Activated CD4-positive, alpha-beta T cell treated with anti-CD3 and anti-CD28 coated beads, Interleukin-2, amount 10 ng/mL, durations not matched to agents 7 days and 5 days (primary cell): ENCODE measurements at places on chromosomes 2 and 18. TPM values are rescaled to one million over a fixed set of nuclear protein-coding genes. Genes with fewer than 3 reads are reported as not detected.

RAB17 gene
- total RNA-seq = not detected

GTF2A1L gene
- total RNA-seq = not detected

ZSWIM2 gene
- not detected for total RNA-seq

OR6B2 gene
- not detected for total RNA-seq

LRP1B gene
- total RNA-seq = not detected

LOXL3 gene
- 0.12 TPM for total RNA-seq

DNA sequence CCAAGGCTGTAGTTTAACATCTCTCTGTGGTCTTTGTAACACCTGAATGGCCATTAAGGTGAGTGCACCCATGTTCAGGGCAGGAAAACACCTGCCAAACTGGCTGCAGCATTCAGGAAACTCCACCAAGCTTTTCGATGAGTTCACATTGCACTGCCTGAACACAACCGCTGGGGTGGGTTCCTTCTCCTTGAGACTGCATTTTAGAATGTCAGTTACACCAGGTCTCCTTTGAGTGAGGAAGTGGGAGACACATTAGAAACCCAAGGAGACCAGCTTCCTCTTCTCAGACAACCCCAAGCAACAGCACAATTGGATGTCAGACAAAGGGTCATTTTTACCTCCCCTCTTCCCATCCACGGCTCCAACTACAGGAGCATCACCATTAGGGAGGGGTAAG is 35.2 kb downstream of the CYRIA start:
- peaks cover 15% of the 10 kb centered on the region for H3K4me1 ChIP-seq
- DNase-seq = no peak
- H3K27ac ChIP-seq = no peak overlapping the region
- peaks cover 2% of the 10 kb centered on the region for H3K27me3 ChIP-seq
- H3K36me3 ChIP-seq = no peaks in the 10 kb centered on the region

DNA sequence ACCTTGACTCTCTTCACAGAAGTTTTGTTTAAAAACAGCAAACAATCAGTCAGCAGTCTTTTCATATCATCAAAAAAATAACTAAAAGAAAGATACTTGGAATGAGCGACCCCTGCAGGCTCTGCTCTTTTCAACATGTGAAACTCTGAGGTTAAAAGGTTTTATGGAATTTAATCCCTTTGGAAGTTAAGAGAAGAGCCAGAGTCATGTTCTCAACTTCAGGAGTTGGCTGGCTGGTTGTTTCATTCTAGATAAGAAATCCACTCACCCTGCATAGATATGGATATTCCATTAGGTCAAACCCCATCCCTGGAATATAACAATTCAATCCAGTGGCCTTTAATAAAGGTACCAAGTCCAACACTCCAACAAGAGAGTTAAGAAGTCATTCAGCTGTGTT is 115.6 kb upstream of the RMDN2 start:
- no peaks in the 10 kb centered on the region for H3K4me1 ChIP-seq
- H3K27me3 ChIP-seq = peaks cover 3% of the 10 kb centered on the region
- H3K27ac ChIP-seq = no peak overlapping the region
- DNase-seq = no peak
- H3K36me3 ChIP-seq = no peaks in the 10 kb centered on the region
- H3K4me3 ChIP-seq = no peak overlapping the region

DNA sequence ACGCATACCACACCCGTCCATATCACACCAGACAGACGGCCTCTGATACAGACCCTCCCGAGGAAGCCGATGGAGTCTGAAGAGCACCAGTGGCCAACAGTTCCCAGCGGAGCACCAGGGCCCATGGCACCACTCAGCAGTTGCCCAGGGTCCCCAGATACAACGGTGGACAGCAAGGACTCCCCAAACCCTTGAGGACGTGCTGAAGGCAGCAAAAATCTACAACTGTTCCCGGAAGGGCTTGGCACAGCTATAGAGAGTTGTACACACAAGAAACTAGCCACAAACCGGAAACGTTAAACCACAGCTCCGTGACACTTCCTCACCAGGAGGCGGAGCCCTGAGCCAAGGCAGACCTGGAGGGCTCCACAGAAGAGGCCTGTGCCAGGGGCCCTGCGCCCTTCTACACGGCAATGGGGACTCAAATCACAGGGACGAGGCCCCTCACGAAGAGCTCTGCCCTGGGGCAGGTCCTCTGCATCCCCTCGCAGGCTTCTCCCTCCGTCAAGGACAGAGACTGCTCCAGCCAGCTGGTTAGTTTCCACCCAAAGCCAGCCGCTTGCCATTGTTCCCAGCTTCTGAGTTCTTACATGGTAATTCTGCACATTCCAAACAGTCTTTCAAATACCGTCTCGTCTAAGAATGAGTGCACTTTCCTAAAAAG is 133.4 kb downstream of the HDAC4 start:
- H3K4me1 ChIP-seq = peaks cover 87% of the 10 kb centered on the region
- peaks cover 6% of the 10 kb centered on the region for H3K27me3 ChIP-seq
- H3K36me3 ChIP-seq = peaks cover 14% of the 10 kb centered on the region
- H3K27ac ChIP-seq = peak overlapping the region; percentile 98

- H3K4me3 ChIP-seq = no peak overlapping the region
- H3K27me3 ChIP-seq = no peaks in the 10 kb centered on the region
- no peak for DNase-seq
- no peaks in the 10 kb centered on the region for H3K36me3 ChIP-seq
- no peak overlapping the region for H3K27ac ChIP-seq
These were observed 313.6 kb upstream of the ACVR2A start for GRCh38 chr2:147531269-147531668.

DNA sequence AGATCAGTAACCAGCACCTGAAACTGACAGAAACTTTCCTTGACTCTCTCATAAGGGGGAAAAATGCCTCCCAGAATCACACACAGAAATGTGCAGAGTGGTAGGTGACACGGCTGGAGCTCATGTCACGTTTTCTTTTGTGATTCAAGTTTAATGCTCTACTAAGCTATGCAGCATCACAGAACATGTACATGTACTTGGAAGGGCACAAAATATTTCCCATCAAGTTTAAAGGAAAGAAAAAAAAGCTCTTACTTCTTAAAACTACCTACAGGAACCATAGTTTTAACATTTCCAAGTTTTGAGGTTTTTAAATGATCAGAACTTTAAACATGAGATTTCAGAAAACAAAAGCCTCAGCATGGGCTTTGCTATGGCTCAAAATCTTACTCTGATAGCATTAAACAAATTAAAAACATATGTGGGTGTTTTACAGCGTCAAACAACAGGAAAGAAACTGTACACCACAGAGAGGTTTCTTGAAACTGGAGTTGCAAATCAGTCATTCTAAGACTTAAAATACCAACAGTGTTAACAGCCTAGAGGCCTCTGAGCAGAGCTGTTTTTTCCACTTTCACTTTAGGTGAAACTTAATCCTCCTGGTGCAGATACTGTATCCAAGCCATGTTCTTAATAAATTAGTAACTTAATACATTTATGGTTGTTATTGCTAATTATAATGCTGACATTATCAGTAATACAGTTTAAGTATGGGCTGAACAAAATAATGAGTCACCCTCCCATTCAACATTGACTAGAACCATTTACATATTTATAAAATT is 30.1 kb downstream of the MBP start:
- peak overlapping the region; percentile 99 for H3K27ac ChIP-seq
- H3K4me3 ChIP-seq = peak overlapping the region; percentile 73
- H3K27me3 ChIP-seq = no peaks in the 10 kb centered on the region
- peaks cover 86% of the 10 kb centered on the region for H3K36me3 ChIP-seq

GRCh38 chr18:58499527-58500221 is 129.2 kb downstream of the ALPK2 start:
- H3K27me3 ChIP-seq = peaks cover 22% of the 10 kb centered on the region
- H3K4me1 ChIP-seq = peaks cover 12% of the 10 kb centered on the region
- no peak overlapping the region for H3K4me3 ChIP-seq

DNA sequence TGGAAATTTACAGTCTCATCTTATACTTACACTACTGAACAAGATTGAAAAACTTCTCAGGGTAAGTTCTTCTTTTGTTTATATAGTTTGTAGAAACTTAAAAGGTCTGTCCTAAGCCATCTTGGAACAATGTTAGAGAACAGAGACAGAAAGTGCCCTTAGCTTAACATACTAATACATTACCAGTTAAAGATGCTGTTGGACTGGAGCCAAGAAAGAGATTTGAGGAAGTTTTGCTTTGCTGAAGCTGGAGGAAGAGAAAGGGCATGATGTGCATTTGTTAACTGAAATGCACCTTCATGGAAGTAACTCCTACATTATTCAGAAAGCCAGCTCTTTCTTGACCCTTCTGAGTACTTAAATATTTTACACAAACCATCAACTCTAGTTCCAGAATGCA is 66.5 kb upstream of the TNFRSF11A start:
- no peak overlapping the region for H3K27ac ChIP-seq
- peaks cover 1% of the 10 kb centered on the region for H3K4me1 ChIP-seq
- no peak for DNase-seq
- peaks cover 40% of the 10 kb centered on the region for H3K36me3 ChIP-seq
- H3K4me3 ChIP-seq = no peak overlapping the region
- no peaks in the 10 kb centered on the region for H3K27me3 ChIP-seq

DNA sequence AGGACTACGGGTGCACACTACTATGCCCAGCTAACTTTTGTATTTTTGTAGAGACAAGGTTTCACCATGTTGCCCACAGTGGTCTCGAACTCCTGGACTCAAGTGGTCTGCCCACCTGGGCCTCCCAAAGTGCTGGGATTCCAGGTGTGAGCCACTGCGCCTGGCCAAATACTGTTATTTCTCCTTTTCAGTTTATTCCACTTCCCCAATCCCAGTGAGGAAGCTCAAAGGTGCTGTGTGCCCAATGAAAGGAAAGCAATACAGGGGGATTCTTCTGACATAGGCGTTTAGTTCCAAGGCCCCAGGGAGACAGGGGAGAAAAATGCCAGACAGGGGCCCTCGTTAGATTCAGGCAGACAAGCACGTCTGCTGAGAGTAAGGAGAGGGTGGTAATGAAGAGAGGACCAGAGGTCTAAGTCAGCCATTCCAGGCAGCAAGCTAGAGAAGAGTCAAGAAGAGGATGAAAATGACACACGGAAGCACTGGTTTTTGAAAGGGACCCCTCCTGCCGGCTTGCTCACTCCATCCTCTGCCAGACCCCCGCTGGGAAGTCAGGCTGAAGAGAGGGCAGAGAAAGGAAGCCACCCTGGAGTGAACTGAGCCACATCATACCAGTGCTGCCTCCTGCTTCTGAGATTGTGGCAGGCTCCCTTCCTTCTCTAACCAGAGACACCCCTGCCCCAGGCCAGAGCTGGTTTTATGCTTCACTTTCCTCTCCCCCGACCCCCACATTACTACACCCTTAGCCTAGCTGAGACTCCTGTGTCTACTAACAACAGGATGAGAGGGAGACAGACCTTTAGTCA is 6.7 kb downstream of the INO80C start:
- no peak overlapping the region for H3K27ac ChIP-seq
- no peaks in the 10 kb centered on the region for H3K27me3 ChIP-seq
- no peak overlapping the region for H3K4me3 ChIP-seq
- H3K4me1 ChIP-seq = peaks cover 17% of the 10 kb centered on the region

DNA sequence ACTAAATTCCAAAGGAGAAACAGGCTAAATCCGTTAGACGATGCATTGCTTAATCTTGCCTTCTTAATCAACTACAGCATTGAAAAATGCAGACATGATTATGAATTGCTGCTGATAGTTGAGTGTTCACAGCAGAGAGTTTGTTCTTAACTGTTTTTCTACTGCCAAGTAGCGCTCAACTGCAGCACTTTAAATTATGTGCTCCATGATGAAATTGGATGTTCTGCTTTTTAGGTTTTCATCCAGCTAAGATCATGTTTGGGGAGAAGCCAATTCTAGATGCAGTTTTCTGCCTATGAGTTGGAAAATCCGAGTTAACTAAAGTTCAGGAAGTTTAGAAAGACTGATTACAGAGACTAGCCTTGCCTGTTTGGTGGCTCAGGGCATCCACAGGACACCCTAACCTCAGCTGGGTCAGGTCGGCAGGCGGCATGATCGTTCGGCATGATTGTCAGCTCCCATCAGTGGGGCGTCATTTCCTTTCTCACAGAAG is 119.4 kb upstream of the PIEZO2 start:
- no peak for DNase-seq
- no peaks in the 10 kb centered on the region for H3K4me1 ChIP-seq
- H3K36me3 ChIP-seq = no peaks in the 10 kb centered on the region
- peaks cover 1% of the 10 kb centered on the region for H3K27me3 ChIP-seq
- H3K4me3 ChIP-seq = no peak overlapping the region

- no peak overlapping the region for H3K4me3 ChIP-seq
- H3K36me3 ChIP-seq = no peaks in the 10 kb centered on the region
- peak; percentile 2 for DNase-seq
- no peak overlapping the region for H3K27ac ChIP-seq
- H3K27me3 ChIP-seq = peaks cover 7% of the 10 kb centered on the region
These were observed 76.0 kb upstream of the SMAD7 start for GRCh38 chr18:49026501-49027373.
